ENCODE measurements at places on chromosomes 6 and 20.

GRCh38 chr6:157585274-157586087 is 204.5 kb downstream of the ZDHHC14 start:
- DNase-seq = no peak

DNA sequence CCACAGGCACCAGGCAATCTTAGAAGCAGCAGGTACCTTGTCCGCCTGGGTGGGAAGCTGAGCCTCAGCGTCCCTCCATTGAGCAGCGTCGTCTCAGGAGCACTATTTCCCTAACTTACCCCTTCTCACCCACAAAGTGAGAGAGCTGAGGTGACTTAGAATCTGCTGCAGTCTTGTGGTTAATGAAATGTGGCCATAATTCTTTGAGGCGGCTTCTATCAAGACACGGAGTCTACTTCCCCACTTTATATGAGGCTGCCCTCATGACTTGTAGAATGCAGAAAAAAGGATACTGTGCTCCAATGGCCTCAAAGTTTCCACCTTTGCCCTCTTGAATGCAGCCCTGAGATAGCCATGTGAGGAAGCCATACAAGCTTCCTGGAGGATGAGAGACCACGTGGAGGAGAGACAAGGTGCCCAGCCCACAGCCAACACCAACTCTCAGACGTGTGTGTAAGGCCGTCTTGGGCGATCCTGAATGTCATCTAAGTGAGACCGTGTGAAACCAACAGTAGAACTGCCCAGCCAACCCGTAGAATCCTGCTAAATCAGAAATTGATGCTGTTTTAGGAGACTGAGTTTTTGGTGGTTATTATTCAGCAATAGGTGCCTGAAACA is 9.1 kb upstream of the TAGAP start:
- no peak for DNase-seq

GRCh38 chr6:149077208-149077607 is 240.3 kb upstream of the TAB2 start:
- DNase-seq = no peak

DNA sequence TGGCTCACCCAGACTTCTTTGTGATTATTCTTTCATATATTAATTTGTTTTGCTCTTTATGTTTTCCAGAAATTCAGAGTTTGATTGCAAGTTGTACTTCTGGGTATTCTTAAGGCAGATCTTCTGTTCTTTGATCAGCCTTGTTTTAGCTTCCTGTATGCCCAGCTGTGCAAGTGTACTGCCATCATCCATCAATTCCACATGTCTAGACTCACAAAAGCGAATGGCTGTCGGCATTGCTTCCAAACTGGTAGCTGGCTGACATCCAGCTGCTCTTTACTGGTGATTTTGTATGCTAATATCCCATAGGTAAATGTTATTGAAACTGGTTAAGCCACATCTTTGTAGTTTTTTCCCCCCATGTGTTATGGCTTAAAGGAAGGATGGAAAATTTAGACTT is 1084.8 kb upstream of the CITED2 start:
- no peak for DNase-seq

DNA sequence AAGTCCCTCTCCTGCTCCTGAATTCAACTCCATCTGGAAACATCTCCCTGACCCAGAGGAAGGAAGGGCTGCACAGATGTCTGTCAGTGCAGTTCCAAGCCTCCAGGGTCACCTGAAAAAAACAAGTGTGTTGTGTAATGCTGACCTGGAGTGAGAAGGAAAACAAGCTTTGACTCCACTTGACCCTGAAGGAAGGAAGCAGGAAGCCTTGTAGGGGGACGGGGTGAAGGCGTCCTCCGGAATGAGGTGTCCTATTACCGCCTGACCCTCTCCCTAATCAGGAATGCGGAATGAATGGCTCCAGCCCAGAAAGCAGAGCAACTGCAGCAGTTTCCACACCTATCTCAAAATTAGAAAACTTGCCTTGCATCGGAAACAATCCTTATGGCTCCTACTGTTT is 13.9 kb upstream of the ADGRF5 start:
- DNase-seq = peak; percentile 89

DNA sequence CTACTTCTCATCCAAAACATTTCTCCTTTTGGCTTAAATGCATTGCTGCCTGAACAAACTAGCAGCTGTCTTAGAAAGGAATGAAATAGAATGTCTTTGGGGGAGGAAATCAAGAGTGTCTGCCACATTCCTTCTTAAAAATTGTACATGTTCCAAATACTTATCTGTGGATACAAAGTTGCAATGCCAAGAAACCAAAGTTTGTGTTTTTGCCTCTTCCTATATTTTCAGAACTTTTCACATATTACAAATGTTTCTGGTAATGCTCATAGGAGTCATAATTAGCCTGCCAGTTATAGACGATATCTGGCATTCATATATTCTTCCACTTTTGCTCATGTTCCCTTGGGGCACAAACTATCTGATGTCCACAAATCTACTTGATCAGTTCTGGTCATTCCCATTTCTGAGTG is 165.5 kb upstream of the BMP5 start:
- DNase-seq = no peak

- DNase-seq = no peak
Measured at GRCh38 chr6:92362404-92362803, 1057.0 kb downstream of the EPHA7 start.

GRCh38 chr6:3610921-3611320 is 140.6 kb downstream of the PXDC1 start:
- no peak for DNase-seq

GRCh38 chr6:154894902-154895301 is 100.2 kb upstream of the TIAM2 start:
- DNase-seq = no peak

DNA sequence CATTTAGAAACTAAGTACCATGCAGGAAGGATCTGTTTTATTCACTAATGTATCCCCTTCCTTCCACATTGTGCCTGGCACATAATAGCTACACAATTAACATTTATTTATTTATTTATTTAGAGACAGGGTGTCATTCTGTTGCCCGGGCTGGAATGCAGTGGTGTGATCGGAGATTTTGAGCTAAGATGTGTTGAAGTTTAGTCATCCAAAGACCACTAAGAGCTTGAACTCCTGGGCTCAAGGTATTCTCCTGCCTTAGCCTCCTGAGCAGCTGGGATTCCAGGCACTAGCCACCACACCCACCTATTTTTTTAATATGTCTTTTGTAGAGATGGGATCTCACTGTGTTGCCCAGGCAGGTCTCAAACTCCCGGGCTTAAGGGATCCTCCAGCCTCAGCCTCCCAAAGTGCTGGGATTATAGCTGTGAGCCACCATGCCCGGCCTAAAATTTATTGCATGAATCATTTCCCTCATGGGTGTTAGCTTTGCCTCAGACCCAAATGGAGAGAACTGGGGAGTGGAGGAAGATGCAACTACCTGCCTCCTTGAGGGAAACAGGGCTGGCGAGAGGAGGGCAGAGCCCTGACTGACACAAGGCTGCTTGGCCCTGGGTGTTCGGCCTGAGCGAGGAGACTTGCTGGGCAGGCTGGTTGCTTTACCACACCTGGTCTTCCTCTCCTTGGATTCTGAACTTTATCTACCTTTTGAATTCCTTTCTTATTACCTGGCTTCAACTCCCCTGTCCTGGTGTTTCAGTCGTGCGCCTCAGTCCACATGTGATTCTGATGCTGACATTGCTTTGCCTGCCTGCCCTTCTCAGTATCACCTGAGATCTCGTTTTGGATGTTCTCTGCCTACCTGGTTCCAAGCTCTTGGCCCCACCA is 1.7 kb upstream of the DYNLT1 start:
- no peak for DNase-seq

GRCh38 chr6:15305909-15306308 is 60.0 kb downstream of the JARID2 start:
- no peak for DNase-seq

- no peak for DNase-seq
Measured at GRCh38 chr6:166632731-166633130, 5.7 kb upstream of the RPS6KA2 start.

- no peak for DNase-seq
Measured at GRCh38 chr20:50932016-50932485, 814 bp upstream of the ADNP start.

GRCh38 chr6:75118925-75119515 is 86.8 kb downstream of the COL12A1 start:
- DNase-seq = no peak

DNA sequence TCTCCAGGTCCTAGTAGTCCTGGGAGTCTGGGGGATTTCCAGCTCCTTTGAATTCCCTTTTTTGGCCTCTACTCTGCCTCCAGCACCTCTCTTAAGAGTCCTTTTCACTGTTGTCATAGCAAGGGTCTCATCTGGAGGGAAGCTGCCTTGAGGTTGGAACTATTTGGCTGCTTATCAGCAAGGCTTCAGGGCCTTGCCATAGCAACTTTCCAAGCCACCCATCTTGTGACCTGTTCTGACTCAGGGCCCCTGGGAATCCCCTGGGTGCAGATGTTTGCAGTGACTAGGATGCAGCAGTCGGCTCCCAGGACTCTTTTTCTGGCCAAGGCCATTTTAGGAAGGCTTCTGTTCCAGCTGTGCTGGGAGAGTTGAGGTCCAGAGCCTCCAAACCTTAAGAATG is 12.4 kb downstream of the PKIG start:
- no peak for DNase-seq

DNA sequence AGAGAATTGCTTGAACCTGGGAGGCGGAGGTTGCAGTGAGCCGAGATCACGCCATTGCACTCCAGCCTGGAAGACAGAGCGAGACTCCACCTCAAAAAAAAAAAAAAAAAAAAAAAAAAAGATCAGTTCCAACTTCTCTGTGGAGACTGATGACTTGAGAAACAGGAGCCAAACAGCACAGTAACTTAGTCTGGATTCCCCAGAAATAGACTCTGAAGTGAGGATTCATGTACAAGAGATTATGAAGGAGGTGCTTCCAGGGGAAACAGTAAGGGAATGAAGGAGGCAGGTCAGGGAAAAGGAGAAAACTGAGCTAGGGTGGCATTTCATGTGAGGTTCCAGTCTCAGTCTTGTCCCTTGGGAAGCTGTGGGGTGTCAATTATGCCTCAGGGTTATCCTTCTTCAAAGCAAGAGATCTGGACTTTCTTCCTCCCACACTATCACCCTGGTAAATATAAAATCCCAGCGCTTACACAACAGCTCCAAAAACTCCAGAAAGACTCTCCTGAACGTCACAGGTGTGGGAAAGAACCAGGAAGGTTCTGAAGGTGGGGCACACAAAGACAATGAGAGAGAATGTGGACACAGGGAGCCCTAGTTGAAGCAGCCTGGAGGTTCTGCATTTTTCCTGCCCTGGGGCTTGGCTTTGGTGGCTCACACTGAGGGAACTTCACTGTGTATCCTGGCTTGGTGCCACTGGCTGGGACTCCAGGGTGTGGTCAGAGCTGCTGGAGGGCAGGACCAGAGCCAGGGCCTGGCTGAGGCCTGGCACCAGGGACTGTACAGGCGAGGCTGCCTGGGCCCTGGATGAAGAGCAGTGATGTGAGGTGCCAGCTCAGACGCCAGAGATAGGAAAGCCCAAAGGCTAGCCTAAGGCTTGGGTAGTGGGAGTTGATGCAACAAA is 46.8 kb downstream of the PCNA start:
- peak; percentile 20 for DNase-seq

GRCh38 chr6:72720464-72720863 is 98.6 kb downstream of the KCNQ5 start:
- DNase-seq = no peak

GRCh38 chr6:25137916-25138232 is 141.3 kb upstream of the CARMIL1 start:
- DNase-seq = no peak

DNA sequence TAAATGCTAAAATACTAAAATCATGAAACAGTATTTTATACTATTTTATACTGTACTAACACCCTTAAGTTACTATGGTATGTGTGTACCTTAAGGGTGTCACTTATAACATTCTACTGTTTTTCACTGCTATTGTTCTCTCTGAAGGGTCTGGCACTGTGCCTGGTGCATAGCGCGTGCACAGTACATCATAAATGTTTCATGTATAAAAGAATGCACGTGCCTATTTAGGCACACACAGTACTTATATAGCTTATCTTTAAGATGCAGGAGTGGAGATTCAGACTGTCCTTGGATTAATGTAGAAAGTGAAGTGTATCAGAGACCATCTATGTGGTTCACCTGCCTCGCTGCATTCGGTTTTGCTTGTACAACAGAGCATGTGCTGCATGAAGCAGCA is 64.0 kb upstream of the SGK1 start:
- DNase-seq = peak; percentile 82

DNA sequence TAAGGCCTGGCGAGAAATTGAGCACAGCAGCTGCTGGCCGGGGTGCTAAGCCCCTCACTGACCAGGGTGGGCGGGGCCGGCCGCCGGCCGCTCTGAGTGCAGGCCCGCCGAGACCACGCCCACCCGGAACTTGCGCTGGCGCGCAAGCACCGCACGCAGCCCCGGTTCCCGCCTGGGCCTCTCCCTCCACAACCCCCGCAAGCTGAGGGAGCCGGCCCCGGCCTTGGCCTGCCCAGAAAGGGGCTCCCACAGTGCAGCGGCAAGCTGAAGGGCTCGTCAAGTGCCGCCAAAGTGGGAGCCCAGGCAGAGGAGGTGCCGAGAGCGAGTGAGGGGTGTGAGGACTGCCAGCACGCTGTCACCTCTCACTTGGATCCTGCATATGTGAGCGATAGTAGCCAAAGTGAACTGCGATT is 251.2 kb downstream of the GJA1 start:
- DNase-seq = no peak

DNA sequence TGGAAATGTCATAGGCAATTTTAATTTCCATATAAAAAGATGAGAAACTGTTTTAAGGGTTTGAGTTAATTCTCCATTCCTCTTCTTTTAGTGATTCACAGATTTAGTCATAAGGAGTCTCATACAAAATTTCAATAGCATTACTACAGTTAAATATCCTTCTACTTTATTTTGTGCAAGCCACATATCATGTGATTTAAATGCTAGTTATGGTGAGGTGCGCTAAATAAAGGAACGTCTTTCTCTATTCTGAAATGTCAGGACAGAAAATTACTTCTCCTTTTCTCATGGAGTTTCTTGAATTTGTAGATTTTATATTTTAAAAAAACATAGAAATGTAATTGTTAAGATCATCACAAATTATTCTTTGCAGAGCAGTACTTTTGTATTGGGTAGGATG is 50.0 kb upstream of the SUPT3H start:
- no peak for DNase-seq

DNA sequence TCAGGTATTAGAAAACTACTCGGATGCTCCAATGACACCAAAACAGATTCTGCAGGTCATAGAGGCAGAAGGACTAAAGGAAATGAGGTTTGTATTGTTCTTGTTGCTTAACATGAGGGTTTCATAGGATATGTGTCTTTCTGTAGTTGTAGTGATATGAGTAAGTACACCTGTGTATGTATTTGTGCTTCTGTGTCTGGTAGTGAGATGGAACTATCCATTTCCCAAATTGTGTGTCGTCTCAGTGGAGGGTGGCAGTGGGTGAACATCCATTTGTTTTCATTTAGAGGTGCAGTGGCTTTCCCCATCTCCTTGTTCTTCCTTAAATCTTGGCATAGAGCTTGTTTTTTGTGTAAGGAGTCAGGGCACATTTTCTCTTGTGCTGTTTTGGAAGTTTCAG is 8.2 kb downstream of the ASXL1 start:
- no peak for DNase-seq

Measured in dermis blood vessel endothelial cell (primary cell).